ENCODE measurements at places on chromosomes 5 and 9. TPM values are rescaled to one million over a fixed set of nuclear protein-coding genes. Genes with fewer than 3 reads are reported as not detected.

DNA sequence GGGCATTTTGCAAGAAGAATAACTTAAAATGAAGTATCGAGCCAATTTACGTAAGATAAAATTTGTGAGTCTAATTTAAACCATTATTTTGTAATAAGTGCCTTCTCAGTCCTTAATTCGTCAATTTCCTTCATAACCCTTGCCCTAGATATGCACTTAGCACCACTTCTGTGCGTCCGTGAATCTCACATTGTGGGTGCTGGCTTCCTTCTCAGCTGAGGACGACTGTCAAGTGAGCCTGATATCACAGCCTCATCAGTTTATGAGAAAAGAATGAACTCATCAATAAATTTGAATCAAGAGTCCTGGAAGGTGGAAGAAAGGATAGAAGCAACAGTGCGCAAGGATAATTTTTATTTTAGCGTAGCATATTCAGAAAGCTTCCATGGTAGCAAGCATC, 64.5 kb downstream of the MARCHF11 start:
- no peak for DNase-seq

DNA sequence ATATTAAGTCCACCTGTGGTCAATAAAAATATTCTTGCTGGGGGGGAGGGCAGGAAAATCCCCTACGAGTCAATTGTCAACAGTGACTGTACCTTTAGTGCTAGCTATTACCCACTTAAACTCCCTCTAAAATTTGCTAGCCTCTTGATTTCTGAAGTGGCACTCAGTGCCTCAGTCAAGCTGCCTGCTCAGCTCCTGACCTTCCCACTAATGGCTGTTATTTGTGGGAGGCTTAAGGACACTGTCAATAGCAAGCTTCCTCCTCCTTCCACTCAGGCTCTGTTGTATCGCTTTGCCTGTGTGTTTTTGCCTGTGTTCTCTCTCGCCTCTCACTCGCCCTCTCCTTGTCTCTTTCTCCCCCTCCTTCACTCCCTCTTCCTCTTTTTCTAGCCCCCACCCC, 140.8 kb downstream of the BNC2 start:
- DNase-seq = no peak

DNA sequence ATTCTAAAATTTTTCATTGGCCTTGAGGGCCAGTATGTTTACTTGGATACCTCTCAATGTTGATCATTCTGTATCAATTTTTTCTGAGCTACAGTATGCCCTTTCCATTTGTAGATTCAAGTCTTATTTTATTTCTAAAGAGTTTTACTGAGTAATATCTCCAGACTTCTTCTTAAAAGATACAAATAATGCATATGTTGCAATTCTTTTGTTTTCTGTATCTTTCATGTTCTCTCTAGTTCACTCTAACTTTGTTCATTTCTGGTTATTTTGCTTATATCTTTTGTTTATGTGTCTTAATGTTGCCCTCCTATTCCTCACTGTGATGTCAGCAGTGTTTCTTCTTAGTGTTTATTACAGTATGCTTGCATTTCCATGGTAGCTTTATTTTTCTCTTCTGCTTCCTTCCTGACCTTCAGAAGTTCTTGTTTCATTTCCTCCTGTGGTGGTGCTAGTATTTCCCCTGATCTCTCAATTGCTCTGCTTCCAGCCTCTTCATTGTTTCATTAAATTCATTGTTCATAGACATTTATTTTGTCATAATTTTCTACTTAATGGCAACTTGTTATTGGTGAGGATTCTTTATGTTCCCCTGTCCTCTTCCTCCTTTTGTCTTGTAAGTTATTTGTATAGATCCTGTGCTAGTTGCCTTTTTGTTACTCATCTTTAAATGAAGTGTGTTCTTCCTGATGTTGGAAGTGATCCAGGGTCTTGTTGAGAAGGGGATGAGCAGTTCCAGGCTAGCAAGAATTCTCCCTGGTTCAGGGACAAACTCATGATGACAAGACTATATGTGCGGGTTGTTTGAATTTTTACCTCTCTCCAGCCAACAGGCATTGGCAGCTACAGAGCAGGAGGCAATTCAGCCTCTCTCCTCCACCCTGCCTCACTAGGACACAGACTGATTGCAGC, 160.8 kb downstream of the DEPDC1B start:
- DNase-seq = no peak

DNA sequence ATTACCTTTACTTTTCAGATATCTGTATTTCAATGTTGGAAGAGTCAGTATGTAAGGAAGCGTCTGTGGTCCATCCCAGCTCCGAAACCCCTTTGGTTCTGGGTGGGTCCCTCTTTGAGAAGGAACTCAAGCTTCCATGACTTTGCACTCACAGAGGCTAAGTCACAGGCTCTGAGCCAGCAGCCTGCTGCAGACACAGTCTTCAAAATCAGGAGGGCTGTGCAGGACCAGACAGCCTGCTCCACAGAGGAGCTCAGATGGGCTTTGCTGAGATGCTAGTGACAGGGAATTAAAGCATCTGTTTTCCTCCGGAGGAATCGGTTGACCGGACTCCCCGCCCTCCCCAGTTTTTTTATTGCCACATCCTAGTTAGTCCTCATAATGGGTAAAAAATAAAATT, 126.4 kb upstream of the ICE1 start:
- no peak for DNase-seq

DNA sequence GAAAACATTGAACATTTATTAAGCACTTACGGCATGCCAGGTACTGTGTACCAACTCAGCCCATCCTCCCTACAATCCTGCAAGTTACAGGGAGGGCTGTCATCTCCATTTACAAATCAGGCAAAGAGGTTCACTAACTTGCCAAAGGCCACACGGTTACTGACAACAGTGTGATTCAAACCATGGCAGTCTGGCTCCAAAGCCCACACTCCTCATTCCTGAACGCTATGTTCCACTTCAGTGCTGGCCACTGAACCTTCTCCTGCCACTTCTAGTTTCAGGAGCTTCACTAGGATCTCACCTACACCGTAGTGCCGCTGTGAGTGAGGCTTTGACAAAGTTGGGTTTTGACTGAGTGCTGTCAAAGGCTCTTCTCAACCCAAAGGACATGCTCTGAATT, 7.2 kb upstream of the LIFR start:
- DNase-seq = no peak

DNA sequence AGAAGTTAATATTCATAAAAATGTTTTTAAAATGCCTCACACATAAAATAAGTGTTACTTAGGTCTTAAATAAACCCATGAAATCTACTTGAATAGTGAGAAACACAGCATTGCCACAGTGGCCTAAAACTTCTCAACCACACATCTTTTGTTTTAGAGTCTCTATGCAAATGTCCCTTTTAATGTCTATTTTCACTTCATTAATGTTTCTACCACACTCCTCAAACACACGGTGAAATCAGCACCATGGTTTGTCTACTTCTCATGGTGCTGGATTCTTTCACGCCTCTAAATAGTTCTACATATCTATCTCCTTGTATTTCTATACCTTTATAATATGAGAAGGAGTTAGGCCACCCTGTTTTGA, 111.2 kb downstream of the EDIL3 start:
- no peak for DNase-seq

- no peak for DNase-seq
Observed at GRCh38 chr5:60568646-60569045, 131.3 kb downstream of the DEPDC1B start.

DNA sequence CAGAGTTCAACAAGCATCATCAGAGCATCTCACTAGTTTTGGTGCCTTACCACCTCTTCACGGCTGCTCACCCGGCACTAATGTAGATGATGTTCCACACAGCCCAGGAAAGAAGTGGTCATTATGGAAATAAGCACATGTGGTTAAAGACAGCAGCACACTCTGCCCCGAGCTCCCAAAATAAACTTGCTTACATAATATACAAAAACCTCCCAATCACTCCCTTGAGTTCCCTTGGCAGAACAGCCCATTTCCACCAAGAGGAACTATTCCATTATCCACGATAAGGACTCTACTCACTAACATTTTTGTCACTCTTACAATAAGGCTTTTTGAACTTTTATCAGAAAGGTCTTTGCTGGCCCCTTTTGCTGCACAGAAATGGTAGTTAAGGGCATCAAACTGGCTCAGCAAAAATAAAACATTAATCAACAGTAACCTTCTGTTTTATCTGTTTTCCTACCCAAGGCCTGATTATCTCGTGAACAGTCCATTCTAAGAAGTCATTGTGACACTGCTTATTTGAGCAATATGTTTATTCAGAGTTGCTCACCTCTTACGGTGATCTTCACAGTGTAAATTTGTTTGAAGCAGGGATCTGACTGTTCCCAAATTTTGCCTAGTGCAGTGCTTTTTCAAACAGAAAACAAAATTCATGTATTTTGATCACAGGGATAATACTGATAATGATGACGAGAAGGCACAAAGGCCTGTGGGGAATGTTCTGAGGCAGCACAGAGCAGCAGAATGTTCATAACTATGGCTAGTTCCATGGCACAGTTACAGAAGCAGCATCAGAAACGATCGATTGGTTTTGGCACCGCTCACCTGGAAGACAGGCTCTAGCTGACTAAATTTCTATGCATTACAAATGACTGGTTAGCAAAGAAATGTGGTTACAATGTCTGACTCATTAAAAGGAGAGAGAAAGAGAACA, 399.8 kb upstream of the PIK3R1 start:
- DNase-seq = no peak

DNA sequence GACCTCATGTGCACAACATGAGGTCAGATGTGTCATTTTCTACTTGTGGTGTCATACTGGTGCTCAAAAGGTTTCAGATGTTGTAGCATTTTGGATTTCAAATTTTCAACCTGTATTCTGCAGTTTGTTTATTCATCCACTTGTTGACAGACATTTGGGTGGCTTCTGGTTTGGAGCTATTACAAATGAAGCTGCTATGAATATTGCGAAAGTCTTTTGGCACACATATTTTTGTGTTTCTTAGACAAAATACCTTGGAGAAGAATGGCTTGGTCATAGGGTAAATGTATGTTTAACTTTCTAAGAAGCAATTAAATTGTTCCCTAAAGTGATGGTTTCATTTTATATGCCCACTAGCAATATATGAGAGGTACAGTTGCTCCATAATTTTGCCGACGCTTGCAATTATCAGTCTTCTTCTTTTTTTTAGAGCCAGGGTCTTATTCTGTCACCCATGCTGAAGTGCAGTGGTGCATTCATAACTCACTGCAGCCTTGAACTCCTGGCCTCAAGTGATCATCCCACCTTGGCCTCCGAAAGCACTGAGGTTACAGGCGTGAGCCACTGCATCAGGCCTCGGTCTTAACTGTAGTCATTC, 70.7 kb upstream of the TRPC7 start:
- no peak for DNase-seq

- no peak for DNase-seq
Observed at GRCh38 chr5:110879675-110880074, 140.9 kb downstream of the SLC25A46 start.

Gene PCDHGA1
- total RNA-seq = 0.38 TPM

Data from suprapubic skin (tissue), 4 donors.